Mammary microvascular endothelial cell (primary cell): ENCODE measurements at places on chromosomes 12 and 14. TPM values are rescaled to one million over a fixed set of nuclear protein-coding genes. Genes with fewer than 3 reads are reported as not detected.

The GCH1 gene
- total RNA-seq = 12.8 and 13.9 TPM in 2 replicates

The FKBP4 gene
- 37.2 and 42.8 TPM in 2 replicates for total RNA-seq

The NDUFA9 gene
- 93.7 and 104 TPM in 2 replicates for total RNA-seq

The PTPN6 gene
- 1.2 and 5.3 TPM in 2 replicates for total RNA-seq

The TAMALIN gene
- 47.4 and 50.2 TPM in 2 replicates for total RNA-seq

The KRT2 gene
- total RNA-seq = not detected in 2 replicates

The RND1 gene
- 4.1 and 5.3 TPM in 2 replicates for total RNA-seq

The BCL11B gene
- total RNA-seq = 0.13 TPM in 1 of 2 replicates, not detected in the other

The DIABLO gene
- 60.7 and 63.3 TPM in 2 replicates for total RNA-seq

The GZMH gene
- total RNA-seq = not detected in 2 replicates

The DBX2 gene
- not detected in 2 replicates for total RNA-seq

The C12orf60 gene
- total RNA-seq = 0.74 and 1.1 TPM in 2 replicates

The PTPN11 gene
- 63.4 and 65.5 TPM in 2 replicates for total RNA-seq

The KRT82 gene
- not detected in 2 replicates for total RNA-seq

The LRRK2 gene
- total RNA-seq = 0.33 and 0.94 TPM in 2 replicates

The ZNF641 gene
- 2.3 and 7.7 TPM in 2 replicates for total RNA-seq

The PFDN5 gene
- total RNA-seq = 384 and 454 TPM in 2 replicates
